Ammon's horn (tissue), 1 donor: ENCODE measurements at places on chromosomes 13 and 19.

- DNase-seq: no peak
Observed at GRCh38 chr13:19586904-19587634, 25.7 kb upstream of the TPTE2 start.

DNA sequence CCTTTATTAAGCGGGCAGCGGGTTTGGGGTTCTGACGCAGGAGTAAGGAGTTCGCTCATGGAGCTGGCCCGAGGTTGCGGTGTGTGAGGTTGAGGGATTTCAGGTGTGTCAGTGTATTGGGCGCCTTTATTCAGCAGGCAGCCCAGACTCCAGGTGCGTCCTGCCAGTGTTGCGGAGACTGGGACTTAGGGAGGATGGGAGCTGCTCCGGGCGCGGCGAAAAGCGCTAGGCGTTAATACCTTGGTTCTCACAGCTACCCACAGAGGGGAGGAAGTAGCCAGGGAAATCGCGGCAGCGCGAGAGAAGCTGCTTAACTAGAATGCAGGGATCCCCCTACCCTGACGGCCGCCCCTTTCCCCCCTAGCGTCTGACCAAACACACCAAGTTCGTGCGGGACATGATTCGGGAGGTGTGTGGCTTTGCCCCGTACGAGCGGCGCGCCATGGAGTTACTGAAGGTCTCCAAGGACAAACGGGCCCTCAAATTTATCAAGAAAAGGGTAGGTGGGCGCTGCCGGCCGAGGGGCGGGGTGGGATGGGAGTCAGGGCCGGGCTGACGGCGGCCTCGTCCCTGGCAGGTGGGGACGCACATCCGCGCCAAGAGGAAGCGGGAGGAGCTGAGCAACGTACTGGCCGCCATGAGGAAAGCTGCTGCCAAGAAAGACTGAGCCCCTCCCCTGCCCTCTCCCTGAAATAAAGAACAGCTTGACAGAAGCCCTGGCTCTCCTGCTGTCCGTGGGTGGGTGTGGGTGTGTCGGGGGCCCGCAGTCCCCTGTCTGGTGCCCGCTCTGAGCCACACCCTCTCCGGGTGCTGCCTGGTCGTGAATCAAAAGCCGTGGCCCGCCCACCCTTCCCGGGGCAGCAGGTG, 1.1 kb downstream of the RPL36 start:
- DNase-seq: peak; percentile 52

DNA sequence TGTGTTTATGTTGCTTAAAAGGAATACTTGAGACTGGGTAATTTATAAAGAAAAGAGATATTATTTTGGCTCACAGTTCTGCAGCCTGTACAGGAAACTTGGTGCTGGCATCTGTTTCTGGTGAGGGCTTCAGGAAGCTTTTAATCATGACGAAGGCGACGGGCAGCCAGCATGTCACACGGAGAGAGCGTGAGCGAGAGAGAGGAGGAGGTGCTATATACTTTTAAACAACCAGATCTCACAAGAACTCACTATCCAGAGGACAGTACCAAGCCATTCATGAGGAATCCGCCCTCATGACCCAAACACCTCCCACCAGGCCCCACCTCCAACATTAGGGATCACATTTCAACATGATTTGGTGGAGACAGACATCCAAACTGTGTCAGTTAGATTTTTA, 163.4 kb upstream of the TSC22D1 start:
- DNase-seq: no peak

- no peak for DNase-seq
Observed at GRCh38 chr13:72100339-72100738, 233.3 kb upstream of the DACH1 start.

- DNase-seq: no peak
Observed at GRCh38 chr13:110677731-110678545, 28.0 kb downstream of the CARS2 start.

DNA sequence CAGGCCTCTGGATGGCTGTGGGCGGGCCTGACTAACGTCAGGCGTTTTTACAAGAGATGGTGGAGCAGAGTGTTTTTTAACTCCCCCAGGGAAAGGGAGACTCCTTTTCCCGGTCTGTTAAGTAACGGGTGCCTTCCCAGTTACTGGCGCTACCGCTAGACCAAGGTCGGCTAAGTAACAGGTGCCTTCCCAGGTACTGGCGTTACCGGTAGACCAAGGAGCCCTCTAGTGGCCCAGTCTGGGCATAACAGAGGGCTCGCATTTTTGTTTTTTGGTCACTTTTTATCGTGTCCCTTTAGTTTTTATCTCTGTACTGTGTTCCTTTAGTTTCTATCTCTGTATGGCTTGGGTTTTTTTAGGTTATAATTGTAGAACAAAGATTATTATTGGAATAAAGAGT, 10.0 kb downstream of the ZNF383 start:
- no peak for DNase-seq

- DNase-seq: peak; percentile 93
Observed at GRCh38 chr13:103883164-103883563, 816.9 kb upstream of the SLC10A2 start.

DNA sequence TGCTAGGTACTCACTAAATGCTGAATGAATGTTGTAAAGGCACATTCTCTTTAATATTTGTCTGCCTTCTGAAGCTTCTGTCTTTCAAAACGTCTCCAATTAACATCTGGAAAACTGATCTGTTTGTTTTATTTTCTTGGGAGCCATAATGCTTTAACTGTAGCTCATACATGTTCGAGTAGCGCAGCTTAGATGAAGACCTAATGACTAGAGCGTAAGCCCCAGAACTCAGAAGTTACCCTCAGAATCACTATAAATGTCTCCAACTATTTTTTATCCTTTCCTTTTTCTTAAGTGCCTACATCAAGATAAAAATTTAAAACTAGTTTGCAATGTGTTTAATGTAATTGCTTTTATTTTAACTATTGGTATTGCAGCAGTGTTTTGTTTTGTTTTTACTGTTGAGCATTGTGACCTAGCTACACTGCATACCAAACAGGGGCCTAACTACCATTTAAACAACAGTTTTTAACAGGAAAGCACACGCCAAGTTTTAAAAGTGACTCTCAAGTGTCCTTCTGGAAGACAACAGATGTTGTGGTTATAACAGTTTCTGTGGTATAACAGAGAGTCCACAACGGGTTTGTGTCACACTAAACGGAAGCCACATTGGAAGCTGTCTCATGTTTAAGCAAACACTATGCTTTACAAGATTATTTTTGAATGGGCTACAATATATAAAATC, 42.0 kb downstream of the MRPL57 start:
- no peak for DNase-seq

GRCh38 chr19:39237200-39238184, 7.3 kb downstream of the IFNL3 start:
- DNase-seq: no peak

GRCh38 chr13:28370448-28370847, 124.5 kb downstream of the FLT1 start:
- no peak for DNase-seq

- DNase-seq: peak; percentile 89
Observed at GRCh38 chr19:58021541-58022282, 12.1 kb upstream of the ZSCAN1 start.

DNA sequence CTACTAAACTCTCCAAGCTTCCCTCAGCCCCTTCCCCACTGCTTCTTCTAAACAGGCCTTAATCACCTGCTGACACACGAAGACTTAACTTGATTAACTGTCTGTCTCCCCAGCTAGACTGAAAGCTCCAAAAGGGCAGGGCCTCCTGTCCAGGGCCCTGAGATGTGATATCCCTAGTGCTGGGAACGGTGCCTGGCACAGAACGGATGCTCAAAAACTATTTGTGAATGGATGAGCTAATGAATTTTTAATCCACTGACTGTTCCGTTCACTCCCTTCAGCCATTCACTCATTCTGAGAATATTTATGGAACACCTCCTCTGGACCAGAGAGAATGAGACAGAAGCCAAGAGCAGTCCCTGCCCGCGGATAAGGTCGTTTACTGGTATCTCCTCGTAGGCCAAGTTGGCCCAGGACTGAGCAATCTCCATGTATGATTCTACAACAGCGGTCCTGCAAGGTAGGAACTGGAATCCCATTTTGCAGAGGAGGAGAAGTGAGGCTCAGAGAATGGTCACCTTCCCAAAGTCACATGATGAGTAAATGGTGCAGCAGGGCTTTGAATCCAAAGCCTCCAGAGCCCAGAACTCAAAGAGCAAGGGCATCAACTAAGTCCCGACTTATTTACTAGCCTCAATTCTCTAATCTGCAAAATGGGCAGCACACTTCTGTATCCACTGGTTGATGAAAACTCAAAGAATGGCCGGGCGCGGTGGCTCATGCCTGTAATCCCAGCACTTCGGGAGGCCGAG, 3.4 kb downstream of the DMWD start:
- no peak for DNase-seq

DNA sequence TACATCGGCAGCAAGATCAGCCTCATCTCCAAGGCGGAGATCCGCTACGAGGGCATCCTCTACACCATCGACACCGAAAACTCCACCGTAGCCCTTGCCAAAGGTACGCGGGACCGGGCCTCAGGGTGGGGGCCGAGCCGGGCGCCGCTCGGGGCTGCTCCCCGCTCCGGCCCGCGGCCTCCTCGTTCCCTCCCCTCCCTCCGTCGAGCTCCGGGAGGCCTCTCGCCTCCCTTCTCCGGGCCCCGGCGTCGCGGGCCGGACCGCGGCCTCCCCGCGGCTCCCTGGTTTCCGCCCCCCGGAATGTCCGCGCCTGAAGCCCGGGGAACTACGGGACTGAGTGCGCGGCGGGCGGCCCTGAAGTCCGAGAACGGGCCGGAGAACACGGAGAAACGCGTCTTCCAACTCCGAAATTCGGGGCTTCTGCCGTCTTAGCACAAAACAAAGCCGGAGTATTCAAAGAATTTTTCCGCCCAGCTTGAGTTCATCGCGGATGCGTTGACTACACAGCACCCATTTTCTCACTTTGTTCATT, 423 bp downstream of the LSM14A start:
- DNase-seq: no peak

- peak; percentile 67 for DNase-seq
Observed at GRCh38 chr13:29935309-29935981, 85.0 kb upstream of the UBL3 start.

DNA sequence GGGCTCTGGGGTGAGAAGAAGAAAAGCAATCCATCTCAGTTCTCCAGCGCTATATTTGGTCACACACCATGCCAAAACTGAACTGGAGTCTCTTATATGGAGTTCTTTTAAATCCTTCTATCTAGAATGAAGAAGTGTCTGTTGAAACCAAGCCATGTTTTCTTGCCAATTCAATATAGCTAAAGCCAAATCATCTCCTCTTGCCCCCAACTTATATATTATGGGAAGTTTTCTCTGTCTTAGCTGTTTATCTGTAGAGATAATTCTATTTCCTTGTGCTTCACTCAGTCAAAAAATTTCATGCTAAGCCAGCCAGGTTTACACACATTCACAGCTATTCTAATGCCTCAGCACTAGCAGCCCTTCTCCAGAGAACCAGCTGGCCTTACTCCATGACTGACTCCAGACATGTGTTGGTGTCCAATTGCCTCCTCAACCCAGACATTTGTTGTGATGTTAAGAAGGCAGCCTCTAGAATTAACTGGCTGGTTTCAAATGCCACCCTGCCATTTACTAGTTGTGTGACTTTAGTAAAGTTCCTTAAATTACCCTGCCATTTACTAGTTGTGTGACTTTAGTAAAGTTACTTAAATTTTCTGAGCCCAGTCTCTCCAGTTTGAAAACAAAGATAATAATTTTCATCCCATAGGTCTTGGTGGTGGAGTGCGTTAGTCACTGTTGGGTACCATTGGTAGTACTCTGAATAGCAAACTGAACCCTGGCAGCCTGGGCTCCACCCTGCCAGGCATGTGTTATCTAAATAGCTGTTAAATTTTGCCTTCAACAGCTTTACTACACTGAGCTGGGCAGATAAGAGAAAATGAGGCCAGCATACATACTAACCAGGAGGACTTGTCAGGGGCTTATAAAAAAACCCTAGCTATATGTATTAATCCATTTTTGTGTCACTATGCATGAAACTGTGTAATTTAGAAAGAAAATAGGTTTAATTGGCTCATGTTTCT, 525.1 kb downstream of the LMO7 start:
- DNase-seq: no peak

GRCh38 chr13:23934520-23934919, 37.2 kb upstream of the C1QTNF9B start:
- no peak for DNase-seq

DNA sequence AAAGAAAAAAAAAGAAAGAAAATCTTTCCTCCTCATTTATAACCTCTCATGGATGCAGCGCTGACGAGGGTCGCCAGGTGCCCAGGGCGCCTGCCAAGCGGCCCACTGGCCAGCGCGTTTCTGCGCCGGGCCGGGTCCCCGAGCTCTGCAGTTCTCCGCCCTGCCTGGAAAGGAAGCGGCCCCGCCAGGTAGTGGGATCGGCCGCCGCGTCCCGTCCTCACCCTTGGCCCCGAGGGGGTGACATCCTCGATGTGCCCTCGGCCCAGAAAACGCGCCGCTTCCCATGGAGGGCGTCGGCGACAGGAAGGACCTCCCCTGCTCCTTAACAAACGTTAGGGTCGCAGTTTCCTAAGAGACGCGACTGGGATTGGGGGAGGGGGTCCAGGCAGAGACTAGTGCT, 56.9 kb downstream of the ZNF726 start:
- no peak for DNase-seq

- DNase-seq: no peak
Observed at GRCh38 chr13:99439048-99439447, 62.2 kb upstream of the TM9SF2 start.

DNA sequence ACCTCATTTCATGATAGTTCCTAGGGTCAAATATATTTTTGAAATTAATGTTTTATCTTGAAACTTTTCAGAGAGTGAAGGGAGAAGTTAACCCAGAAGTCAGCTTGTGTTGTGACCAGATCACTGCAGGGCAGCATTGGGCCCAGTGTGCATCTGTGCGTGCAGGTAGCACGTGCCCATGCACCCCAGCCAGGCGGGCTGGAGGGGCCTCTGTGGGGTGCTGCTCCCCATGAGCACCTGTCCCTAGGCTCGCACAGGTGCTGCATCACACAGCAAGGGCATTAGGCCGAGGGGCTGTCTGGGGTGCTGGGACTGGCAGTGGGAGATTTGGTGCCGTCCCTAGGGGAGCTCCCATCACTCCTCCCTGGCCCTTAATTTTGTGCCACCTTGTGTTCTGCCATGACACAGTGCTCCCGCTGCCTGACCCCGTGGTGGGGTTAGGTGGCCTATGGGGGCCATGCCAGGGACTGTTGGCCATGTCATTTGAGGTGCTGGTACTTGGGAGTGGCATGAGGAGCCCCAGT, 13.1 kb downstream of the UPF1 start:
- no peak for DNase-seq

DNA sequence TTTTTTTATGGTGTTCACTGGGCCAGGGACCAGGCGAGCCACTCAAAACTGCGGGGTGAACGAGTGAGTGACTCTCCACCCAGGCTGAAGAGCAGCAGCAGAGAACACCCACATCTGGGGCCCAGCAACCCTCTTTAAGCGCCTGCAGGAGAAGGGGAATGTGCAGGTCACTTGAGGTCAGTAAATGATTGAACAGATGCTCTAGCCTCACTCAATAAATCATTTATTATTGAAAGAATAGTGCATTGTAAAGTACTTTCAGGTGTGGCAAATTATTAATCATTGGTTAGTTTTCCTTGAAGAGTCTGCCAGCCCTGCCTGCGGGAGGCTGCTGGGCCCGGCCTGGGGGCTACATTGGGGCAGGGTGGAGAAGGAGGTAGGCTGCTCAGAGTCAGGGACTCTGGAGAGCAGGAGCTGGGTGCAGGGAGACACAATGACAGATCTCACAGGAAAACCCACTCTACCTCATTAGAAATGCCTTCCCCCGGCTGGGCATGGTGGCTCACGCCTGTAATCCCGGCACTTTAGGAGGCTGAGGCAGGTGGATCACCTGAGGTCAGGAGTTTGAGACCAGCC, 42.5 kb downstream of the ABCC4 start:
- no peak for DNase-seq

GRCh38 chr19:8686549-8686948, 12.0 kb downstream of the ACTL9 start:
- no peak for DNase-seq
